ENCODE measurements at places on chromosomes 7 and 10. TPM values are rescaled to one million over a fixed set of nuclear protein-coding genes. Genes with fewer than 3 reads are reported as not detected.

DNA sequence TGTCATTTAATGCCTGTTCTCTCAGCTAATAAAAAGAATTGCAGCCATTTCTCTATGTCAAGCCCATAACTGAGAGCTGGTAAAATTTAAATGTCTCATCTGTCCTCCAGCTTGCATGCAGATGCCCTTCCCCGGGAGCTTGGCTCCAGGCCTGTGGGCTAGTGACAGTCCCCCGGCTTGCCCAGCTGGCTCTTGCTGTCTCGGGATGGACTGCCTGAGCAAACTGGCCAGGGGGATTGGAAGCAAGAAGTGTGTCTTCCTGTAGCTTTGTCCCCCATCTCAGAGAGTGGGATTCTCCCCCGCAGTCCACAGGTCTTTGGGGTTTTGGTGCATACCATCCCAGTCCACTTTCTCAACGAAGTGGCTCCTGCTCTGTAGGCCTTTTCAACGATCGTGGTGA lies 53.9 kb upstream of the HMX3 start:
- no peak for DNase-seq

DNA sequence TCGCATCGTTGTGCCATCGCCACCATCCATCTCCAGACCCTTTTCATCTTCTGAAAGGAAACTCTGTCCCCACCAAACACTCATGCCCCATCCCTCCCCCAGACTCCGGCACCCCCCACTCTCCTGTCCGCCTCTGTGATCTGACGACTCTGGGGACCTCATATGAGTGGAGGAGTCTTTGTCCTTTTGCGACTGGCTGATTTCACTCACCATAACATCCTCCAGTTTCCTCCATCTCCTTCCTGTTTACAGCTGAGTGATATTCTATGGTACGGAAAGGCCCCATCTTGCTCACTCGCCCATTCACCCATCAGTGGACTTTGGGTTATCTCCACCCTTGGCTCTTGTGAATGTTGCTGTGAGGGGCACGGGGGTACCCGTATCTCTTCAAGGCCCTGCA lies 11.8 kb upstream of the INSIG1 start:
- no peak for DNase-seq

DNA sequence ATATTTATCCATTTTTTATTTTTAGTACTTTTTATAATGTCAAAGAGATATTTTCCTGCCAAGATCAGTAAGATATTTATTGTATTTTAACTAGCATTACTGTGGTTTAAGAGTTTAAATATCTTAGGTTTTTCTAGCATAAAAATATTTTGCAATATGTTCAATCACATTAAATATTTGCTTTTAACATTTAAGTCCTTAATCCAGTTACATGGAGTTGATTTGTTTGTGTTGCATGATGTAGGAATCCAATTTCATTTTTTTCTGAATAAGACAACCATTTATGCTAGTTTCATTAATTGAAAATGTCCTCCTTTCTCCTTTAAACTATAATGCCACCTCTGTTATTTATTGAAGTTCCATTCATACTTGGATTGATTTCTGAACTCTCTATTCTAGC lies 41.8 kb downstream of the CAV1 start:
- no peak for DNase-seq

DNA sequence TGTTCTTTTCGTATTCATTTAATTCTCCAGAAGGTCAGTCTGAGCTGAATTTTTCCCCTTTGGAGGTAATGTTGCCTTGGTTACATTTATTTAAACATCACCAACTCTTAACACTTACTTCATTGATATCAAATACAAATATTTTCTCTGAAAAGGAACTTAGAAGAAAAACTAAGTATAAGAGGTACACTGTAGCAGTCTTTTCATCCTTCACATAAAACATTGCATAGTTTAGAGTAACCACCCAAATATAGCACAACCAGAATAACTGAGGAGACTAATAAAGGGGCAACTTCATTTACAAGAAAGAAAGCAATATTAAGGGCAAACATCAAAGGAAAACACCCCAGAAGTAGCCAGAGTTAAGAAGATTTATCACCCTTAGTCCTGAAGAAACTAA lies 1115.0 kb upstream of the POT1 start:
- no peak for DNase-seq

- no peak for DNase-seq
Measured at GRCh38 chr10:61905837-61906561, 4.5 kb downstream of the ARID5B start.

DNA sequence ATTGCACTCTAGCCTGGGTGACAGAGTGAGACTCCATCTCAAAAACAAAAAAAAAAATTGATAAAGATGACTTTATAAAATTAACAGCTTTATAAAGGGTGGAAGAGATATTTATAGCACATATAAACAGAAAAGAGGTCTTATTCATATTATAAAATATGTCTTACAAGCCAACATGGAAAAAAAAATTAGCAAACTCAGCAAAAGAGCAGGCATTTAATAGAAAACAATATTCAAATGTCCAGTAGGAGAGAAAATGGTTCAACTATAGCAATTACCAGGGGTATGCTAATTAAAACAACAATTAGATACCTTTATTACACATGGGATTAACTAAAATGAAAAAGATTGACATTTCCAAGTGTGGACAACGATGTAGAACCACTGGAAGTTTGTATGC lies 929.1 kb downstream of the REEP3 start:
- no peak for DNase-seq

GRCh38 chr10:15868006-15868405 lies 7.7 kb upstream of the MINDY3 start:
- no peak for DNase-seq

NKX2-3 gene
- not detected for polyA plus RNA-seq

DNA sequence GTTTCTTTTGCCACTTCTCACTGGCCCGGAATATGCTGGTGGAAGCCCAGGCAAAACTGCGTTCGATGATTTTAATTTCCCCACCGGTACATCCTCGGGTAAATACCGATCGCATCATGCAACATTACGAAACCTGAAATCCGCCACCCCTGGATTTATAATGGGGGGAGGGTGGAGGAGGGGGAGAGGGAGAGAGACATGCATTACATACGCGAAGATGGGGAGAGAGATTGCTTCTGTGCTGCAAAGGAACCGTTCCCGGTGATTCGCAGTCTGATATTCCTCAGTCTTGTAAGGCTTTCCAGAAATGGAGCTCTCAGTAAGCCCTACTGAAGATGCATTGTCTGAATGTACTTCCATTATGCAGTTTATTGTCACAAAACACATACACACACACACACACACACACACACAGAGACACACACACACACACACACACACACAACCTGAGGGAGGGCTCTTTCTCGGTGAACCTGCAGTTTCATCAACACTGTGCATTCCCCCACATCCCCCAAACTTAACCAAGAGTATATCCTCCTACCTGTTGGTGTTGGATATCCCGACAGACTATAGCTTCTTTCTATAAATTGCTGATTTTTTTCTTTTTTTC lies 741 bp downstream of the GPR85 start:
- DNase-seq: no peak

CFAP43 gene
- polyA plus RNA-seq: 13.4 TPM

RNF133 gene
- 0.21 TPM for polyA plus RNA-seq

CYP26A1 gene
- not detected for polyA plus RNA-seq

GRCh38 chr7:85464042-85464651 lies 277.3 kb upstream of the SEMA3D start:
- DNase-seq: no peak

PON1 gene
- polyA plus RNA-seq: 0.41 TPM

GRCh38 chr10:32155075-32155516 lies 98.9 kb upstream of the KIF5B start:
- no peak for DNase-seq

PTPN20 gene
- polyA plus RNA-seq: 3.1 TPM

- no peak for DNase-seq
Measured at GRCh38 chr7:46133072-46133471, 212.0 kb upstream of the IGFBP3 start.

- no peak for DNase-seq
Measured at GRCh38 chr10:3625959-3626751, 158.9 kb downstream of the KLF6 start.

DNA sequence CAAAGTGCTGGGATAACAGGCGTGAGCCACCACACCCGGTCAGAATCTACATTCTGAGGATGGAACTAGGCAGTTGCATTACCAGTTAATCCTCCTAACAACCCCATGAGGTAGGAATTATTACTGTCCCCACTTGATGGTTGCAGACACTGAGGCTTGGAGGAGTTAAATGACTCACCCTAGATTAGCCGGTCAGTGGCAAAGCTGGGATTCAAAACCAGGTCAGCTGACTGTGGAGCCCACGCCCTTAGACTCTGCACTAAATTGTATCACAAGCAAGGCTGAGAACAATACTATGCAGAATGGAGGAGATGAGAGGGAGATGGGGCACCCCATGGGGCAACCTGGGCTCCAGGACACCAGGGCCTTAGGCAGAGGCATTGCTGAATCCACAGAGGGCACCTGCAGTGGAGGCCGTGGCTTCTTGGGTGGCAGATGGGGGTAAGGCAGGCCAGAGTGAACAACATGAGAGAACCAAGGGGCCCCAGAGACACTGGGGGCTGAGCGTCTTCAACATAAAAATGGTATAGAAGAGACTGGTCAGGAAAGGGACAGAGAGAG lies 723.4 kb downstream of the PARD3 start:
- no peak for DNase-seq

DNA sequence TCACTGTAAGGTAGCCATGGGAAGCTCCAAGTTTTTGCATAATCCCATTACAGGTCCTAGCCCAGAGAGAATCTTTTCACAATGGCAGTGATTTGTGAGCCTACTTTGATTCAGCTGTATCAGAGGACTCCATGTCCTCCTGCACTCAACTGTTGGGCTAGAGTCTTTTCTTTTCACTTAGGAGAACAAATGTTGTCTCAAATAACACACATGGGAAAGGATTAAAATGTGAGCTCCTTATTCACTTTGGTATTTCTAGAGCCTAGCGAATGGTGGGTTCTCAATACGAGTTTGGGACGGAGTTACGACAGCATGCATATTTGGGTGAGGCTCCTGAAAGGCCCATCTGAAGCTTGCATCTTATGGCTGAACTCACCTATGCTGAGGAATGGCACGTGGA lies 183.5 kb upstream of the STEAP4 start:
- DNase-seq: no peak

PCGF6 gene
- 12.3 TPM for polyA plus RNA-seq

DNA sequence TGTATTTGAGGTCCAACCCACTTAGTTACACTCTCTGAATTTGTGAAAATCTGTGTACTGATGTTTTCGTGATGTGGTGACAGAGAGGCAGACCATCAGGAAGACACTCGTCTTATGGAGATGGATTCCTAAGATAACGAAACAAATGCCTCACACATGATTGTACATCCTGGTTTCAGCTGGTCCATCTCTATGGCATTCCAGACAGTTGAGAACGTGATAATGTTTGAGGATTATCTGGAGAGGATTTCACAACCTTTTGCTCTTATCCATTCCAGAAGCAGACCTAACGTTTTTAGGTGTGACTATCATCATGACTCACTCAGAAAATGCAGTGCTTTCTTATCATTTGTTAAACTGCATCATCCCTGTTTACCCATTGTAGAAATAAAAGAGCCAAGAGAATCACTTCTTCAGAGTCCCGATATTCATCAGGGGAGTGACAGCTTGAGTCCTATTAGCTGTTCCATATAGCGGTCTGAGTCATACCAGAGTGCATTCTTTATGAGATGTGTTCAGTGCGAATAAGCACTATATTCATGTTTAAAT lies 74.5 kb downstream of the BMPER start:
- no peak for DNase-seq

LRRD1 gene
- 0.31 TPM for polyA plus RNA-seq

- DNase-seq: no peak
Measured at GRCh38 chr7:44757739-44758138, 9.1 kb downstream of the ZMIZ2 start.

- DNase-seq: peak; percentile 37
Measured at GRCh38 chr10:115084277-115084850, 8.8 kb upstream of the ATRNL1 start.

DNA sequence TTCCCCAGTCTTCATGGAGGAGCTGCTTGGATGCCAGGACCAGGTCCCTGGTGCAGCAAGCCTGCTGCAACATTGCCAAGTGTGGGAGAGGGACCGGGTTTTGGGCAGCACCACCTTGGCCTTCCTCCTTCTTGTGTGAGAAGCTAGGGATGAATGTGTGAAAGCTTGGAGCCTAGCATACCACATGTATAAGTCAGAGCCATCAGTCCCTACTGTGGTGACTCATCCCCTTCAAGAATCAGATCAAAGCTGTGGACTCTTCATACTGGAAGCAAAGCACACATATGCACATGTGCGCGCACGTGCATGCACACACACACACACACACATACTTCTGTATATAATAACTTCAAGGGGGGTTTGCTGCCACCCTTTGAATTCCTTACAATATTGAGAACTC lies 527.8 kb downstream of the LRMDA start:
- DNase-seq: no peak

- no peak for DNase-seq
Measured at GRCh38 chr7:80781561-80781979, 137.3 kb downstream of the SEMA3C start.

DNA sequence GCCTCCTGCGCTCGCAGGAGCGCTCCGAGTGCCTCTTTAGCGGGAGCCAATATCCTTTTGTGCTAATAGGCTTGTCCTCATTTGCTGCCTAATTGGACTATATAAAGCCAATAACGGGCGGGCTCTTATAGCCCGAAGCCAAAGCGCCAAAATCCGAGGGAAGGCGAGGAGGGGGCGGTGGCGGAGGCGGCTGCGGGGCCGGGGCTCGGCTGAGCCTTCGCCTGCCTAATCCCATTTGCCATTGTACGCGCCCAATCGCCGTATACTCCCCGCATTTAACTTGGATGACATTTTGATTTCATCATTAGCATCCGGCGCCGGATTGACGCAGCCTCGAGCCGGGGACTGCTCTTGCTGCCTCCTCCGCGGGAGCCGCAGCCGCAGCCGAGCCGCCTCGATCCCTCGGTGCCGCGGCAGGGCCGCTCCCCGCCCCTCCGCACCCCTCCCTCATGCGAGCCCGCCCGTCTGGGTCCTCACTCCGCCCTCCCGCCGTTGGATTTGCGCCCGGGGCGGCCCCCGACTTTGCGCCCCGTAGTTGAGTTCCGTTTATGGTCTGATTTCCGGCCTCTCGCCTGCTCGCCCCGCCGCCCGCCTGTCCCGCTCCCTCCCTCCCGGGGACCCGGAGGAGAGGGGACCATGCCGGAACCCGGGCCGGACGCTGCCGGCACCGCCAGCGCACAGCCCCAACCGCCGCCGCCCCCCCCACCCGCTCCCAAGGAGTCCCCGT lies at the start of gene HMX3:
TSS of gene HMX3 (plus strand) at position 556 of the 727 bp plus-strand sequence. CDS start at position 637, 81 bp downstream.
- no peak for DNase-seq

DNA sequence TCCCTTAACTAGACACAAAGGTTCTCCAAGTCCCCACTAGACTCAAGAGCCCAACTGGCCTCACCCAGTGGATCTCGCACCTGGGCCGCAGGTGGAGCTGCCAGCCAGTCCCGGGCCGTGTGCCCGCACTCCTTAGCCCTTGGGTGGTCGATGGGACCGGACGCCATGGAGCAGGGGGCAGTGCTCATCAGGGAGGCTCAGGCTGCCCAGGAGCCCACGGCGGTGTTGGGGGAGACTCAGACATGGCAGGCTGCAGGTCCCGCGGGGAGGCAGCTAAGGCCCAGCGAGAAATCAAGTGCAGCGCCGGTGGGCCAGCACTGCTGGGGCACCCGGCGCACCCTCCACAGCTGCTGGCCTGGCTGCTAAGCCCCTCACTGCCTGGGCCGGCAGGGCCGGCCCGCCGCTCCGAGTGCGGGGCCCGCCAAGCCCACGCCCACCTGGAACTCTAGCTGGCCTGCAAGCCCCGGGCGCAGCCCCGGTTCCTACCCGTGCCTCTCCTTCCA lies 130.5 kb downstream of the RALA start:
- DNase-seq: no peak

- DNase-seq: no peak
Measured at GRCh38 chr10:132693676-132694075, 92.3 kb downstream of the NKX6-2 start.

HOXA7 gene
- 31.7 TPM for polyA plus RNA-seq

ABCC2 gene
- 14.3 TPM for polyA plus RNA-seq

KLHDC10 gene
- polyA plus RNA-seq: 53.0 TPM

- no peak for DNase-seq
Measured at GRCh38 chr7:126993626-126994213, 259.0 kb downstream of the GRM8 start.
